ENCODE measurements at places on chromosomes 3 and 15.

- DNase-seq, result no peak
Observed at GRCh38 chr15:66138892-66139590, 114.5 kb downstream of the MEGF11 start.

GRCh38 chr15:38252481-38253350 is at the start of gene SPRED1:
SPRED1 (plus strand) TSS chr15:38252836; CDS start chr15:38253186, 350 bp downstream.
- DNase-seq, result peak; percentile 20

DNA sequence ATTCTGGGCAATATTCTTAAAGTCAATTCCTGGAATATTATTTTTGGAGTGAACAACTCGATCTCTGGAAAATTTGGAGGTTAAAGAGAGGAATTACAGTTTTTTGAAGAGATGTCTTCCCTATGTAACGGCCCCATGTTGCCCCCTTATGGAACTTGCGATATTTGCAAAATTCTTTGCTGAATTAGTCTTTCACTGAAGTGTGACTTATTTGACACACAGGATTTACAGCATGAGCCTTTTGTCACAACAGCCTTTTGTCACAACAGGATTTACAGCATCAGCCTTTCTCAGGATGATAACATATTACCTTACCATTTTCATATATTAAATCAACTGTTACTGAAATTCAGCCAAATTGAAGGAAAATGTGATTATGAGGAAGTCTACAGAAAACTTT is 37.8 kb upstream of the SPTSSB start:
- DNase-seq, result peak; percentile 59

DNA sequence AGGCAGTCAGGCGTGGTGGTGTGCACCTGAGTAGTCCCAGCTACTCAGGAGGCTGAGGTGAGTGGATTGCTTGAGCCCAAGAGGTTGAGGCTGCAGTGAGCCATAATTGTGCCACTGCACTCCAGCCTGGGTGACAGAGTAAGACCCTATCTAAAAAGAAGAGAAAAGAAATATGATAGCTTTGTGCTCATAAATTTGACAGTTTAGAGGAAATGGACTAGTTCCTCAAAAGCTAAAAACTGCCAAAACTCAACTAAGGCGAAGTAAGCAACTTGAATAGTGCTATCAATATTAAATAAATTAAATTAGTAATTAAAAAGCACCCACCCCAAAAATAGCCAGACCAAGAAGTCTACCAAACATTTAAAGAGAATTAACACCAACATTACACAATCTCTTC is 24.5 kb upstream of the SLC15A2 start:
- no peak for DNase-seq

DNA sequence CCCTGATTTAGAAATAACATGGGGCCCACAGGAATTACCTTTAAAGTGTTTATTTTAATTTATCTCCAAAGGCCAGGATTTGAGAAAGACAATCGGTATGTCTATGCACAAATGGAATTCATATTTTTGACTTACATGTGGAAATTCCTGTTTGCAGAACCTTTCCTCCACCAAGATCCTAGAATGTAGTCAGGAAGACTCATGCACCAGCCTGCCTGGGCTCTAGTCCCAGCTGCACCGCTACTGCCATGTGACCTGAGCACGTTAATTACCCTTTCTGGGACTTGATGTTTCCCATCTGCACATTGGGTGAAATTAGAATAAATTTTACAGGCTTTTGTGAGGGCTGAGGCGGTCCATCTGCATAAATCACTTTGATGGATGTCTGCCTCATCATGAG is 194.2 kb downstream of the ATP10A start:
- no peak for DNase-seq

GRCh38 chr3:178255315-178255714 is 280.9 kb upstream of the KCNMB2 start:
- no peak for DNase-seq

DNA sequence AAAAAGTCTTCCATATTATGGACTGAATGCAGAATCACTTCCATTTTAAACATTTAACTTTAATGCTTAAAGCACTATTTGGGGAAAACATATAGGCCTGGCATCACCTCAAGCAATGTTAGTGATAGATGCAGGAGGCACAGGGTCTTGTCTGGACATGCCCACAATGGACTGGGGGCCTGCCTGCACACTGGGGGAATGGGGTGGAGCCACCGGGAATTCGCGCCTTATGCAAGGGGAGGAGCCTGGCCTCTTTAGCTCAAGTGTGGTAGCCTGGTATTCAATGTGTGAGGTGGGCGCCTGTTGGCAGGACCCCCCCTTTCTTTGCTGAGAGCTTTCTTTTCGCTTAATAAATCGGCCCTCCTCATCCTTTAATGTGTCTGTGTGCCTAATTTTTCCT is 29.9 kb downstream of the ACKR4 start:
- DNase-seq, result no peak

- DNase-seq, result no peak
Observed at GRCh38 chr3:115960799-115961198, 337.5 kb downstream of the GAP43 start.

- DNase-seq, result no peak
Observed at GRCh38 chr3:151863611-151864010, 9.8 kb upstream of the SUCNR1 start.

- no peak for DNase-seq
Observed at GRCh38 chr15:98723195-98723594, 74.9 kb downstream of the IGF1R start.

- no peak for DNase-seq
Observed at GRCh38 chr15:82040390-82040789, 5.4 kb downstream of the MEX3B start.

GRCh38 chr15:52093167-52093538 is 19.4 kb downstream of the BCL2L10 start:
- no peak for DNase-seq

DNA sequence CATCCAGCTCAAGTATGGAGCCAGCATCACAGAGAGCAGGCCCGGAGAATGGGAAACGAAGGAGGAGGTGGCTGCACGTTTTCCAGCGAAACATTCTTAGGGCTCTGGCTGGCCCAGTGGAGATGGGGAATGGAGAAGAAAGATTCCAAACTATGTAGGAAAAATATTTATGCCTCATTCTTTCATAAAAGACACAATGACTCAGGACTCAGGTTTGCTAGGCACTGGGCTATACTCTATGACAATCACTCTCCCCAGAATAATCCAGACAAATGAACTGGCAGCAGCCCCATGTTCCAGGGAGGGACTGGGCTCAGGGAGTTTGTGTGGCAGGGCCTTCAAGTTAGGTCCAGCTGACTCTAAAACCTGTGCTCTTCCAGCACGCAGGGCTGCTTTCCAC is 110.8 kb upstream of the RAD18 start:
- DNase-seq, result no peak

DNA sequence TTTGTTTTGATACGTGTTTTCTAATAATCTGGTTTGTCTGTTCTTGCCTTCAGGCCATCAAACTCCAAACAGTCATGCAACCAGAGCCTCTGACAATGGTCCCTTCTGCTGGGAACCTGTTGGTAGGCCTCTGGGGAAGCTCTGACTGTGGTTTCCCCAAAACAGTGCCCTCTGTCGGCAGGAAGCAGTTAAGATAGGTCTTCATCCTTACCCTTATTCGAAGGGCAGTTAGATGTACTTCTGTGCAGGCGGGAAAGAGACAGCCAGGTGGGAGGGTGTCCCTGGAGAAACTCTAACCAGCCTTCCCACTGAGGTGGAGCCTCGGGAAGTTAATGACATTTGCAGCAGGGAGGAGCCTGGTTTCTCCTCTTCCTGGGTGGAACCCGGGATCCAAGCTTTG is 81.6 kb upstream of the CHMP2B start:
- DNase-seq, result peak; percentile 44

DNA sequence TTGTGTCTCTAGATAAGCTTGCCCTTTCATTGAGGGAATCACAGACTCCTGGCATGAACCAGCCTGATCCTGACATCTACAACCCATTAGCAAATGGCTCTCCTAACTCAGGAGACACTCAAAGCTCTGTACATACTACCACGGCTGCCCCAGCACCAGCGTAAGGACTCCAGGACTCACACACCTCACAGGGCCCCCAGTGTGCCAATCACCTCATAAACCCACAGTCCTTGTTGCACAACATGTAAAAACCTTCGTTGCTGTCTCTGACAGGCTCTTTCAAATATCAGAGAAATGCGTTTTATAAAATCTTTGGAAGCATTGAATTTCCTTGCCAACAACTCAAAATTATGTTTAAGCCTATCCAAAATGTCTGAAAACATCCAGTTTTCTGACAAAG is 7.3 kb downstream of the FYCO1 start:
- no peak for DNase-seq

- no peak for DNase-seq
Observed at GRCh38 chr15:71357321-71357732, 242.1 kb downstream of the THSD4 start.

DNA sequence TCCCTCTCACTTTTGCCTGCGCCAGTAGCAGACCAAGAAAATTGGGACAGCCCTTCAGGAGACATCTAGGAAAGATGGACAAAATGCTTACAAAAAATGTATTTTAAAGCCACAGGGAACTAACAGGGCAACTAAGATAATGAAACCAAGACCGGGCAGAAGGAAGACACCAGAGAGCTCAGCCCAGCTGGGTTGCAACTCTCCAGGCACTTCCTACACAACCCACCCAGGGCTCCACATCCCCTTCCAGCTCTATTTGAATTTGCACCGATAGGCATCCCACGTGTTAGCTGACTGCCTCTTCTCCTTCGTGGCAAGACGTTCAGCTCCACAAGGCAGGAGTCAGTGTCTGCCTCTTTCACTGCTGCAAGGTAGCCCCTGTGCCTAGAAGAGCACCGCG is 6.6 kb upstream of the ATP10A start:
- DNase-seq, result no peak

DNA sequence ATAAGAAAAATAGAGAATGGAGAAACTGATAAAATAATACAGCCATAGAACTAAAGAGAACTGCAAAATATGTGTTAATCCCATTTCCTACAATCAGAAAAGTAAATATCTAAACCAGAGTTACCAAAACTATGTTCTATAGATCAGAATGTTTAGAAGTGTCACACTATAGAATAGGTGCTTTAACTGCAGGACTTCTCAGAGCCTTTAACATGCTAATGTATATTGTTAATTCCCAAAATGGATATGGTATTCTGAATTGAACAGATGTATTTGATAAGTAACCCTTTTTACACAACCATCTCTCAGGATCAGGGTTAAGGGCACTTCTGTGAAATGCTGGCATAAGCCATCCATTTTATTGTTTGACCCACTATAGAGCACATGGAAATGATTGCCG is 200.3 kb downstream of the SHOX2 start:
- DNase-seq, result no peak

DNA sequence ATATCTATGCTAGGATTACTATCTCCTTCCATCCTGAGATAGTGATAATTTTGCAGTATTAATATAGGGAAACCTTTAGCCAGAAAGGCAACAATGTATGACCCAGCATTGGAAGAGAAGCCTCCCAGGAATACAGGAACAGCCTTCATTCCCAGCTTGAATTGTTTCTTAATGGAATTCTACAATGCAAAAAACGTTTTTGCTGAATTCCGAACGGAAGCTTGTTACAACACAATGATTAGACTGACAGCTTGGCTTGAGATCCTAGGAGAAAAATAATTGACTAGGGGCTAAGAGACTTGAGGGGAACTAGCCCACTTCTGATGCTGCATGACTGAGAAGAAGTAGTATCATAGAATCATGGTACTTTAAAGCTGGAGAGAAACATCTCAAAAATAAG is 140.2 kb downstream of the RSL24D1 start:
- DNase-seq, result no peak

GRCh38 chr15:41689834-41690233 is 29.6 kb downstream of the MGA start:
- no peak for DNase-seq

DNA sequence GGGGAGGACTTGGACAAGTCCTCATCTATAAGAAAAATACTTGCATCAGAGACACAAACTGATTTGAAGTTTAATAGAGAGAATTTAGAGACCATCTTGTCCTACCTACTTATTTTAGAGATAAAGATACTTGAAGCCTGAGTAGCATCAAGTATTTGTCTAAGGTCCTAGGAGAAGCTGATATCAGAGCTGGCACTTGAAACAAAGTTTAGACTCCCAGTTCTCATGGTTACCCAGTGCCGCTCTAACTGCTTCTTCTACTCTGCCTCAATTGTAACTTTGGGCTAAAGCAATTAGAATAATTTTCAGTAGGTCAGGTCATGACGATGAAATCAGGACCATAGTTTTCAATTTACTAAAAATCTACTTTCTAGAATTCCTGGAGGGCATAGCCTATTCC is 123.9 kb upstream of the CADPS start:
- DNase-seq, result no peak

- no peak for DNase-seq
Observed at GRCh38 chr3:10580426-10580825, 75.0 kb upstream of the ATP2B2 start.

GRCh38 chr15:68403161-68403941 is 28.6 kb downstream of the ITGA11 start:
- no peak for DNase-seq

DNA sequence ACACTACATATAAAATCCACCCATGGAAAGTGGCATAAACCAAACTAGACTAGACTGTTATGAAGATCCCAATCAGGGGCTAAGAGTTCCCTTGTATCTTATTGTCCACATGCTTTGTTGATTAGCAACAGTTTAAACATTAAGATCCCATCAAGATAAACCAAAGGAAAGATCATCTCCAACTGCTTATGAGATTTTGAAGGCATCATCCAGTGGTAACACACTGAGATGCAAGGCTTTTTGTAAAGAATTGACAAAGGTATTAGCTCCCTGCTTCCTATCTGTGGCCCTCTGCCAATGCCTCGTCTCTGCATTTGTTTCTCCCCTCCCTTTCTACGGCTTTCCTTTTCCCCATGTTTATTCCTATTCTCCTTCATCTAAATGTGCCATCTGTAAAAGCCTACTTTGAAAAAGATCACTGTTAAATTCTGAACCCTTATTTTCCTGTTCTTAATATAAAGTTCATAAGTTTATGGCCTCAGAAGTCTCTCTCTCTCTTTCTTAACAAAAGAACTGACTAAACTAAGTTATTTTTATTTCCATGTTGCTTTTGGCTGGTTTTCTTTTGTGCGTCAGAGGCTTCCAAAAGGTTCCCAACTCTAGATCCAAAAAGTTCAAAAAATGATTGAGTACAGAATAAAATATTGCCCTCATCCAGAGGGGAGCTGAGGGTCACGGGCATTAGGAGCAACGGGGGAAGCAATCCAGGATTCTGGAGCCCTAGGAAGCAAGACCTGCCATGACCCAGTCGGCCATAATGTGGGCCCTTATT is 5.5 kb downstream of the PLD1 start:
- DNase-seq, result peak; percentile 22

DNA sequence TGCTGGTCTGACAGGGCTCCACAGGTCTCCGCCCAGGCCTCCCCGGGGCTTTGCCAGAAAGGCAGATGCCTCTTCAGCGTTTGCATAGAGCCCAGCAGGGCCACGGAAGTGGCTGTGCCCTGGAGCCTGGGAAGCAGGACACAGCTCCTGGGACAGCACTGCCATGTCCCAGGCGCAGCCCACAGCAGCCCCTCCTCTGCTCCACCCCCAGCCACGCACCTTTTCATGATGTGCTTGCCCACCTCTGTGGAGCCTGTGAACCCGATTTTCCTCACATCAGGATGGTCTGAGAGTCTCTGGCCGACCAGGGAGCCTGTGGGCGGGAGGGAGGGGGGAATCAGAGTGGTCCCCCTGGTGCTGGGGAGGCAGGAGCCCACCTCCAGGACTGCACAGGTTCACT is 33.9 kb upstream of the SLC41A3 start:
- DNase-seq, result no peak

- no peak for DNase-seq
Observed at GRCh38 chr3:161602475-161602874, 105.9 kb downstream of the OTOL1 start.
